ENCODE measurements at places on chromosomes 4 and X.

DNA sequence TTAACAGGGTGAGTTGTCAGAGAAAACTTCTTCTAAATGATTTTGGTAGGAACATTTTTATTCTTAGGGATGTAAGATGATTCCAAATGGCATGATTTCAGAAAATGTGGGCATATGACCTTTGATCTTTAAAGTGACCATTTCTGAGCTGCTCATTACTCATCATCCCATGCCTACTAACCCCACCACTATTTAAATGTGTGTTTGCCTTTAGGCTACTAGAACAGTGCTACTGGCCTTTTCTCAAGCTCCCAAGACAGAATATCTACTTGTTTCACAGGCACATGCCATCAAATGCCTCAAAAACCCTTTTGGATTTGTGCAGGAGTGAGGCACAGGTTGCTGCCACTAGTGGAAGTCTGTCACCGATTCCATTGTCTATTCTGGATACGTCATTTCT is 428.2 kb downstream of the ADAM29 start:
- DNase-seq, result no peak

GRCh38 chr4:1192091-1192492 is 19.7 kb upstream of the SPON2 start:
- peak; percentile 40 for DNase-seq

DNA sequence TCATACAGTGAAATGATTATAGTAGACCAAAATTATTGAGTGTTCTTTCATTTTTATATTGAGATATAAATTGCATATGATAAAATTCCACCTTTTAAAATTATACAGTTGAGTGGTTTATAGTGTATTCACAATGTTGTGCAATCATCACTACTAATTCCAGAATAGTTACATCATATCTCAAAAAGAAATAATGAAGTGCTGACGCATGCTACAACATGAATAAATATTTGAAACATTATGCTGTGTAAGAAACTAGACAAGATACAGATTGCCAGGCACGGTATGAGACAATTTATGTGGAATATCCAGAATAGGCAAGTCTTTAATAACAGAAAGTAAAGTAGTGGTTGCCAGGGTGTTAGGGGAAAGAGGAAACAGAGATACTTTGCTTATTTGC is 871.7 kb downstream of the FAM133A start:
- DNase-seq, result no peak

DNA sequence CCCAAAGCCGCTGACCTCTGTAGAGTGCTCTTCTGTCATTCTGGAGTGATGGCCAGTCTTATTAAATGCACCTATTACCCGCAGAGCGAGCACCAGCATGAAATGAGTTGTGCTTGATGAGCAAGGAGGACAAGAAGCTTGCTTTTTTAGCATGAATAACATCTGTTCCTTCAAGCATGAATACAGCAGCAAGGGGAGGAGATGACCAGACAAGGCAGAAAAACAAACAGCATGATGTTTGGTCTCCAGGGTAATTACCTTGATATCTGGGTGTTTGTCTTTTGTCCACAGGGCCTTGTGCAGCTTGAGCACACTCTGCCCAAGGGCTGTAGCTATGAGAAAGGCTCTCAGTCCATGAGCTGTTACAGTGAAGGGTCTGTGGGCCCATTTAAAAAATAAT is 324.8 kb upstream of the DDX53 start:
- no peak for DNase-seq

DNA sequence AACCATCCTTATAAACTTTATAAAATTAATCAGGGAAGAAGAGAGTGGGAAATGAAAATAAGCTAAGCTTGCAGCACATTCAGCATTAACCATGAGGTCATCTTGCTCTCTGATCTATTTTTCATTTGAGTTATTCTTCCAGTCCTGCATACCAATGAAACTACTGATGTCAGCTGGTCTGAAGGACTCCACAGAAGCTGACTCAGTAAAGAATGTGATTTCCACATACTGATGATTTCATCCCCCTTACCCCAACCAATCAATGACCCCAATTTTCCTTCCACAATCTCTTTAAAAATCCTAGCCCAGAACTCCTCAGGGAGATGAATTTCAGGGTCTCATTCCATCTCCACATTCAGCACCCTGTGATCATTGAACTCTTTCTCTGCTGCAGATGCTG is 18.8 kb upstream of the DSPP start:
- DNase-seq, result peak; percentile 1

DNA sequence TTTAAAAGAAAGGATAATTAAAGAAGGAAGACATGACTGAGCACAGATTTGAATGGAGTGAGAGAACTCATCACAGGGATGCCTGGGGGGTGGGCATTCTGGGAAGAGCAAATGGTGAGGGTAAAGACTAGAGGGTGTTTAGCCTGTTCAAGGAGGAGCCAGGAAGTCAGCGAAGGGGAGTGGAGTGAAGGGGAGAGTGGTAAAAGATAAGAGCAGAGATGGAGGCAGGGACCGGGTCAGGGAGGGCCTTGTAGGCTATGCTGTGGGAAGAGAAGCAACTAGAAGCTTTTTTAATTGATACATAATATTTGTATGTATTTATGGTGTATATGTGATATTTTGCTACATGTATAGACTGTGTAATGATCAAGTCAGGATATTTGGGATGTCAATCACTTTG is 2.2 kb upstream of the VGLL1 start:
- no peak for DNase-seq

DNA sequence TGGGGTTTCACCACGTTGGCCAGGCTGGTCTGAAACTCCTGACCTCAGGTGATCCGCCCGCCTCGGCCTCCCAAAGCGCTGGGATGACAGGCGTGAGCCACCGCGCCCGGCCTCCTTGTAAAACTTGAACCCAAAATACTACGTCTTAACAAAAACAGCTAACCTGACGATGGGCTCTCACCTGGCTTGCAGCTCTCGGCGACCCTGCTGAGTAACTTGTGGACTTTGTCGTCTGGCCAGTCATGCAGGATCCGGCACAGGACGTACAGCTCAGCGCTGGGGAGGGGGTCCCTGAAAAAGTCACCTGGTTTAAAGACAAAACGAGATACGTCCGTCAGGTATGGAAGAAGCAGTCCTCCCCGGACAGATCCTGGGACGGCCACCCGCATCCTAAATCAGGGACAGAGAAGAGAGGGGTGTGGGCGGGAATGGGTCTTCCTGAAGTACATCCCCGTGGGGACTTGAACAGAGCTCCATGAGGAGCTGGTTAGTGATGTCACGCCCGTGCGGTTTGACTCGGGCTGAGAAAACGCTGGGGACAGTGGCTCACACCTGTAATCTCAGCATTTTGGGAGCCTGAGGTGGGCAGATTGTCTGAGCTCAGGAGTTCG is 20.7 kb upstream of the SLC25A6 start:
- no peak for DNase-seq

- DNase-seq, result no peak
Observed at GRCh38 chr4:102809691-102810090, 17.7 kb downstream of the UBE2D3 start.

DNA sequence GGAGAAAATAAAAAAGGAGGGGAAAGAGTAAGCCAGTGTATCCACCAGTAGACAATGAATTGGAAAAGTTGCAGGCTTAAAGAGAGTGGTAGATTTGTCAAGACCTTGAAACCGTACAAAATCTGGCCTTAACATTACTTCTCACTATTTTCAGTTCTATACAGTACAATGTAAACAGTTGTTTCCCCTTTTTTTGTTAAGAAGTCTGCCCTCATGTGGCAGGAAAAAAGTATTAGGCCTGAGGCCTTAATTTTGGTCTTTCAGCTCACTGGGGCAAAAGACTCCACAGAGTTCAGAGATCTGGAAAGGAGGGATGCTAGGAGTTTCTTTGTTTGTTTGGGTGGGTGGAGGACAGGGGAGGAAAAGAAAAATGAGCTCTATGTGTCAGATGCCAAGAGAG is 92.8 kb upstream of the CCDC160 start:
- no peak for DNase-seq

DNA sequence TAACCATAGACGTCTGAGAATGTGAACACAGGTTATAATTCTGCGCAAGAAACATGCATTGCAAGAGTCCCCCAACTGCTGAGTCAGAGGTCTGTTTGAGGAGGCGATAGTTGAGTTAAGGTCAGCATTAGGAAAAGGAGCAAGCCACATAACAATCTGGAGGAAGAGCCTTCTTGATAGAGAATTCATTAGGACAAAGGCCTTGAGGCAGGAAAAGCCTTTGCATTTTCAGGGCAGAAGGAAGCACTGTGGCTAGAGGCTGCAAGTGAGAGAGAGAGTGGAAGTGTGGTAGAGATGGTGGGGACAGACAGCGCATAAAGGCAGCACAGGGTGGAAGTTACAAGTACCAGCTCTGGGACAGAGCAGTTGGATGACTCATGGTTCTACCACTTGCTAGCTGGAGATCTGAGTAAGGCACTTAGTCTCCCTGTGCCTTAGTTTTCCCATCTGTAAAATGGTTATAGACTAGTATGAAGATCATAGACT is 125.8 kb upstream of the LNX1 start:
- no peak for DNase-seq

DNA sequence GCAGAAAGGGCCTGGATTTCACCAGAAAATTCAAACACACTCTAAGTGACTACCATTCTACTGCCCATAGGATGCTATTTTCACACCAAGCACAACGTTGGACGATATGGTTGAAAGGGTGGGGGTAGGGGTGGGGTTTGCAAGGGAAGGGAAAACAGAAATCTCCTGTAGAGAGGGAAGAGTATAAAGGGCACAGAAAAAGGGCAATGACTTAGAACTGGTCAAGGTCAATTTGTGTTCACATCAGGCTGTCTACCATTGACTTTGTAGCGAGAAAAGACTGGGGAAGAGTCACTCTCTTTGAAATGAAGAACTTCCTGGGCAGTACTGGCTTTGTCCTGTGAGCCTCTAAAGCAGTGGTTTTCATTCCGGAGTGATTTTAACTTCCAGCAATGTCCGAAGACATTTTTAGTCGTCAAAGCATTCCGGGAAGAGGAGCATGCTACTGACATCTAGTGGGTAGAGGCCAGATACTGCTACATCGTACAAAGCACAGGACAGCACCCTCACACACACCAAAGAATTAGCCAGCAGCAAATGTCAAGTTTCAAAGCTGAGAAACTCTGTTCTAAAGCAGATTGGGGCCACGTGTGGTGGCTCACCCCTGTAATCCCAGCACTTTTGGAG is 48.4 kb upstream of the SLC7A3 start:
- DNase-seq, result no peak

DNA sequence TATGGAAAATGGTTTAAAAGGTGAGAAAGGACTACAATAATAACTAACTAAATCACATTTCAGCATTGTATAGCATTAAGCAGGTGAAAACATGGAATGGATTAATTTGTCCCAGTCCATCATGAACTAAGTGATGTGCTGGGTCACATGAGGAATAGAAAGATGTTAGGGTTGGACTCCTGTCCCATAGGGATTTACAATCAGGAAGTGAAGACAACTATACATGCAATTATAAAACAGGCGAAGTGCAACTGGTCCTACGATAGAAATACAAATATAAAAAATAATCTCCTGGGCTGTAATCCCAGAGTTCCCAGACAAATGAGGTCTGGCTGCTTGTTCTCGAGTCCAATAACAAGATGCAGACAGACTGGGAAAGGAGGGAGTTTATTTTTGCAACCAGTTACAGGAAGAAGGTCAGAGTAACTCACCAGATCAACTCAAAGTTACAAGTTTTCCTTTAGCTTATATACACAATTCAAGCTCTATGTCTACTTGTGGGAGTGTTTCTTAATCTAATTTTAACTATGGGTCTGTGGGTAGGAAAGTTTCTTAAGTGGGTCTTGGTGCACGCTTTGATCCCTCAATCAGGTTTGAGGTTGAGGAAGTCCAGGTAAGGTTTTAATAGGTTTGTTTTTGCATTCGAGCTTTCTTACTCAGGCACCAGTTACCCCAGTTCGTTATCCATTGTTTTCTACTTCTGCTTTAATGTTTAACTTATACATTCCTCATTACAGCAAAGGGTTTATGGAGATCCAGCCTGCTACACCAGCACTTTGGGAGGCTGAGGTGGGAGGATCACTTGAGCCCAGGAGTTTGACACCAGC is 50.1 kb downstream of the IGFBP7 start:
- no peak for DNase-seq

- no peak for DNase-seq
Observed at GRCh38 chr4:109126856-109127255, 175.6 kb downstream of the COL25A1 start.

- DNase-seq, result no peak
Observed at GRCh38 chr4:170242471-170242870, 152.7 kb upstream of the AADAT start.

DNA sequence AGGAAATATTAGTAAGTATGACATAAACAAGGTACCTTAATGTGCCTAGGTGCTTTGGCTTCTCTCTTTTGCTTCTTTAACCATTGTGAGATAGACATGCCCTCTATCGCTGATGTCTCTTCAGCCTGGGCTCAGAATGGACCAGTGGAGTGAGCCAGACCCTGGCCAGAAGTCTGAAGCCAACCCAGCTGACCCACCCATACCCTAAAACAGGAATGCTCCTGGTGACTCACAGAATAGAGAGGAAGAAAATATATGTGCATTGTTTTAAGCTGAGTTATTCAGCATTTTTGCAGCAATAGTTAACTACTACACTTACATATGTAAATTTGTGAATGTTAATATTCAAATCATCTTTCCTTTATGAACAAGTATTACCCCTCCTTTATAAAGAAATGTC is 167.5 kb upstream of the PCDH10 start:
- no peak for DNase-seq

- DNase-seq, result no peak
Observed at GRCh38 chr4:74166818-74167217, 8.9 kb downstream of the MTHFD2L start.

GRCh38 chr4:113153529-113154101 is 104.2 kb downstream of the ANK2 start:
- DNase-seq, result no peak

Data from GOT3 (cell line).